ELR (cell line): ENCODE measurements at places on chromosomes 2 and 18.

- no peak for DNase-seq
These were observed 2.9 kb upstream of the B3GNT7 start for GRCh38 chr2:231392431-231393148.

DNA sequence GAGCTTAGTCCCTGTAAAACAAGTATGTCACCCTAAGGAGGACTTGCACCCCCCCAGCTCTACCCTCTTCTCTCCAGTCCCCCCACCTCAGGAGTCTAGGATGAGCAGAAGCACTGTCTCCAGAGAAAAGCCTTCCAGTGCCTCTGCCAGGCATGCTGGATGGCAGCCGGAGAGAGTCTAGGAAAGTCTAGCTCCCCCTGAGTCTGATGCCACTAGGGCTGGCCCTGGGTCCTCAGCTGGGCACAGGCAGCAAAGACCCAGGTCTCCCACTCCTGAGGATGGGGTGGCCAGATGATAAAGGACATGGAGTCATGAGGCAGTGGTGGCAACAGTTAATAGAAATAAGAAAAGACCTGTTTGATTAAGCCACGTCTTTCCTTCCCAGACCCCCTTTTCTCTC, 225.6 kb downstream of the CYP26B1 start:
- DNase-seq, result no peak

DNA sequence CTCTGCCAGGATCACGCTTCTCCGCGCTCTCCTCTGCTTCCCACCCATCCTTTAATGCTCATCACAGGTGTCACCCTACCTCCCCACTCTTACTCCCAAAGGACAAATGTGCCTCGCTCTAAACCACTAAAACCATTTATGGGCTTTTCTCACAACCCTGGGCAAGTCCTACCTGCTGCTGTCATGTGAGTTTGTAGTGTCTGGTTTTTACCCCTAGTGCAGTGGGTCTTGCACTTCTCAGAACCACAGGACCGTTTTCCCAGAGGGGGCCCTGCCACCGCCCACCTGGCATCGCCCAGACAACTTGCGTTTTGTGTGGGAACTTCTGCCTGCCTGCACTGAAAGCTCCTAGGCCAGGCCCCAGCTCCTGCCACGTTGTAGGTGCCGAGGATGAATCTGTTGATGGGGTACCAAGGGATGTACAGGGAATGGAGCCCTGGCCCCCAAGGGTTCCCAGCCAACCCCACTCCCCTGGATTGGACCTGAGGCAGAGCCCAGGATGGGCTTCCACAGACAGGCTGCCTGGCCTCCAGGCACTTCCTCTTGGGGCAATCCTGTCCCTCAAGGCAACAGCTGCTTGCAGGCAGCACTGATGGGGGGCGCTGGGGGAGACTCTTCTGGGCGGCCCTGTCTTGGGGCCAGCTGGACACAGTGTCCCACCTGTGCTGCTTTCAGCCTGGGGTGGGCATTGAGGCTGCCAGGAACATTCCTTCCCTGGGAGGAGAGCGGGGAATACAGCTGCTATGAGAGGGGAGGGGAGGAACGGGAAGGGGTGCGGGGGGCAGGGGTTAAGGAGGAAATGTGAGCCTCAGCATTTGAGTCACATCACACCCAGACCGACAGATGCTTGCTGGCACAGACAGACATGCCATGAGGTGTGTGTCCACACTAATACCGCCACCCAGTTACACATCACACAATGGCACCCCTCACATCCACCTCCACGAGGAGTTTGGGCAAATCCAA, 176.3 kb downstream of the ZFP36L2 start:
- DNase-seq, result no peak

- peak; percentile 20 for DNase-seq
These were observed 55.0 kb downstream of the PKDCC start for GRCh38 chr2:42102591-42103450.

GRCh38 chr2:120226316-120226715, 3.1 kb upstream of the TMEM185B start:
- DNase-seq, result no peak

GRCh38 chr18:51150113-51150700, 47.3 kb downstream of the MEX3C start:
- peak; percentile 54 for DNase-seq

DNA sequence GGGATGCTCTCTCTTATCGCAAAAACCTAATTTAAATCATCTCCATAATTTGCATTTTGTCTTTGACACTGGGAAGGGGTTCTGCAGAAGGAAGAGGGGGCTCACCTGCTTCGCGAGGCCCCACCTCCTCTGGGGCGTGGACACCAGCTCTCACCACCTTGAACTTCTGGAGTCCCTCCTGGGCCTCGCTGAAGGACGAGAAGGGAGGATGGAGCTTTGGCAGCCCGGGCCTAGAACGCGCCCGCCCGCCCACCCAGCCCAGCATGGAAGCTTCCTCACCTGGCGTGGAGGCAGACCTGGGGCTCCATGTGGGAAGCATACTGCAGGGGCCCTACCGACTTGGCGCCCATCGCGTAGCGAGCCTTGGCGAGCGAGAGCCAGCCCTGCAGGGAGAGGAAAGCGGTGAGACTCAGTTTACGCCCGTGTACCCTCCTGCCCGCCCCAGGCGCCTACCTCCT, 1.1 kb upstream of the IMP4 start:
- no peak for DNase-seq

DNA sequence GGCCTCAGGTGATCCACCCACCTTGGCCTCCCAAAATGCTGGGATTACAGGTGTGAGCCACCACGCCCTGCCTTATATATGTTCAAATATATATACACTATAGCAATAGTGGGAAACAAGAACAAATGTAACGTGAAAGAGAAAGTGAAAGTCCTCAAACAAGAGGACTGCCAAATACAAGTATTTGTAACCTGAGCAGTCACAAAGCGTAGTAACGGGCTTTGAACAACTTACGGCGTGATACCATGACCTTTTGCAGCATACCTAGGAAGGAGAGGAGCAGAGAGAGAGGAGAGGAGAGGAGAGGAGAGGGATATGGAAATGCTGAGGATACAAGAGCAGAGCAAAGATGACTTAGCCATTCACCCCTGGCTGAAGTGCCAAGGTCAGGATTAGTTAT, 113.8 kb upstream of the RGPD4 start:
- peak; percentile 33 for DNase-seq

DNA sequence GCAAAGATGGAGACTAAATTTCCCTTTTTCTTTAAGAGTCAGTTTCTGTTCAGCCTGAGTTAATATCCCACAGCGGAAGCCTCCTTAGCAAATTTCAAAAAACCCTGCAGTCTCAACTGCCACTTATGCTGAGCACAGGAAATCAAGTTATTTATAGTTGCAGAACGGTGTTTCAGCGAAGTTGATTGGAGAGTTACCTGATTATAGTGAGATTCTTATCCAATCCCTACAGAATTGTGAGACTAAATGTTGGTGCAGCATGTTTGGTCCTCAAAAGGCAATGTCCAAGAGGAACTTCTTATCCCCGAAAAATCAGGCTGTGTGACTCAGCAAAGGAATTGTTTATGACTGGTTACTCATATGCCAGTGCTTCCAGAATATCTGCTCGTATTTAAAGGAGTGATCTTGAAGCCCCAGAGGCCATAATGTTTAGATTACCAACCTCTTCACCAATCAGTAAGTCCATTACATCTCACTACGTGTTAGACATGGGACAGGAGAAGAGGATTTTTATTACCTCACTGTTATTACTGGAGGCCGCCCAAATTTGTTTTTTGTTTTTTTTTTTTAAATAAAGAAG, 67.9 kb downstream of the LRRFIP1 start:
- DNase-seq, result peak; percentile 98

DNA sequence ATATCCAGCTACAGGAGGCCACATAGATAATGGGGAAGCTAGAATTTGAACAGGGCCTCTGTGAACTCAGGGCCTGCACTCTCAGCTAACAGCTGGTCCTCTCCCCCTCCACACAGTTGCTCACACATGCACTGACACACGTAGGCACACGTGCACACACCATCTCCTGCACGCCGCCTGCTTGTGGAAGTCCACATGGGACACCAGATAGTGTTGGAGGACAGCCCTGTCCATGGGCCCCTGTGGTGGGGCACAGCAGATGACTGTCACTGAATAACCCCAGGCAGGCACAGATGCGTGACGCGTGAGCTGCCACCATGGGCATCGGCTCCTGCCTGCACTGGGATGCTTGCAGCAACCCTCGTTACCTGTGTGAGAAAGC, 52.9 kb downstream of the ADI1 start:
- DNase-seq, result no peak

DNA sequence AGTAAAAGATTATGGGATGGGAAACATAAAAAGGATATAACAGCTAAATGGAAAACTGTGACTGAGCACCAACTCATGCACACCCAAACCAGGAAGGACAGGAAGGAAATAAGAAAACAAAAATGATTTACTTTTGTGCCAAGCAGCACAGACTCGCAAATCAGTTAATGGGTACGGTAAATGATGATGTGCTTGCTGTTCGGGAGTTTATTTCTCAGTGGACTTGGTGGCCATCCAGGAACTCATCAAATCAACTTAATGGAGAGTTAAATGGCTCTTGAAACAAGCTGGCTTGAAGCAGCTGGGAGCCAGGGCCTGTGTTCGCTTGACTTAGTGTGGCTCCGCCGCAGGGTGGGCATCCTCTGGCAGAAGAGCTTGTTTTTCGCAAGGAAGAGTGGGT, 36.2 kb downstream of the MTCL1 start:
- DNase-seq, result no peak

GRCh38 chr2:141482697-141483096, 648.1 kb downstream of the LRP1B start:
- DNase-seq, result no peak

- DNase-seq, result no peak
These were observed 374.4 kb upstream of the SALL3 start for GRCh38 chr18:78605255-78605654.

DNA sequence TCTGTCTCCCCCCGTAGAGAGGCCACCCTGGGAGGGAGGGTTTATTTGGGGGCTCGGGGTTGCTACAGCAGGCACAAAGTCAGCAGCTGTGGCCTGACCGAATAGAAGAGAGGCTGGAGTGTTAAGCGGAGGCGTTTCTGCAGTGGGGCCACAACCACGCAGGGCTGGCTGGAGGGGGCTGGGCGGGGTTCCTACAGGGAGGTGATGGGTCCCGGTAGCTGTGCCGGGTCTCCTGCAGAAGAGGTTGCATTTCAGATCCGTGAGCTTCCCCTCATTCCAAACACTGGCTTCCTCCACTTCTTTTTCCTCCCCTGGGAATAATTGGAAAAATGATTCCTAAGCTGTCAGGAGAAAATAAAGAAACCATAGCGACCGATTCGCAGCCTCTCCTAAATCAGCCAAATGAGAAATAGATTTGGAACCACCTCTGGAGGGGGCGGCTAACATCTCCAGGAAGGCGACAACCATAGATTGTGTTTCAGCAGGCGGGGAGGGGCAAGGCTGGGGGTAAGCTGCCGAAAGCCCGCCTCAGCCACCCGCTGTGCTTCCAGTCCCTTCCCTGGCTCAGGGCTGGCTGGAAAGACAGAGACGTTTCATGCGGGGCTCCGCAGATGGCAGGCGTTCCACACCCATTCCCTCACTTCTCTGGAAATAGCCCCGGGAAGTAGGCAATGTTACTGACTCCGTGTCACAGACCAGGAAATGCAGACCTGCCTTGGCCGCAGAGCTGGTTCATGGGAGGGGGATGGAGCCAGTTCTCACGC, 85.6 kb upstream of the TAF1B start:
- peak; percentile 29 for DNase-seq

DNA sequence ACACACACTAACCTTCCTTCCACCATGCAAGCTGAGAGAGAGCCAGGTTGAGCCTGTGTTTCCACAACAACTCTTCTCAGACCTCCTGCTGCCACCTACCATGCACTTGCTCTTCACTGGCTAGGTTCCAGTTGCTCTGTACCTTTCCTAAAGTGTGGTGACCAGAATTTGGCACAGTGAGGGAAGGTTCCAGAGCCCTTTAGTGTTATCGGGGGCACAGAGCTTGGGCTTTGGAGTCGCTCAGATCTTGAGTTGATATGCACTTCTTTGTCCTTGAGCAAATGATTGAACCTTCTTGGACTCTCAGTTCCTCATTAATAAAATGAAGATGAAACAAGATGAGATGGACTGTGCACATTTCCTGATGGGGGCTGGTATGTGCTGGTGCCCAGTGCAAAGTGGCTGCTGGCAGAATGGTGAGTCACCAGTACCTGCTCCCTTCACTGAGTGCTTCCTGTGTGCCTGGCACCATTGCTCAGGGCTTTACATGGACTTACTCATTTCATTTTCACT, 47.1 kb downstream of the NEDD4L start:
- peak; percentile 35 for DNase-seq

DNA sequence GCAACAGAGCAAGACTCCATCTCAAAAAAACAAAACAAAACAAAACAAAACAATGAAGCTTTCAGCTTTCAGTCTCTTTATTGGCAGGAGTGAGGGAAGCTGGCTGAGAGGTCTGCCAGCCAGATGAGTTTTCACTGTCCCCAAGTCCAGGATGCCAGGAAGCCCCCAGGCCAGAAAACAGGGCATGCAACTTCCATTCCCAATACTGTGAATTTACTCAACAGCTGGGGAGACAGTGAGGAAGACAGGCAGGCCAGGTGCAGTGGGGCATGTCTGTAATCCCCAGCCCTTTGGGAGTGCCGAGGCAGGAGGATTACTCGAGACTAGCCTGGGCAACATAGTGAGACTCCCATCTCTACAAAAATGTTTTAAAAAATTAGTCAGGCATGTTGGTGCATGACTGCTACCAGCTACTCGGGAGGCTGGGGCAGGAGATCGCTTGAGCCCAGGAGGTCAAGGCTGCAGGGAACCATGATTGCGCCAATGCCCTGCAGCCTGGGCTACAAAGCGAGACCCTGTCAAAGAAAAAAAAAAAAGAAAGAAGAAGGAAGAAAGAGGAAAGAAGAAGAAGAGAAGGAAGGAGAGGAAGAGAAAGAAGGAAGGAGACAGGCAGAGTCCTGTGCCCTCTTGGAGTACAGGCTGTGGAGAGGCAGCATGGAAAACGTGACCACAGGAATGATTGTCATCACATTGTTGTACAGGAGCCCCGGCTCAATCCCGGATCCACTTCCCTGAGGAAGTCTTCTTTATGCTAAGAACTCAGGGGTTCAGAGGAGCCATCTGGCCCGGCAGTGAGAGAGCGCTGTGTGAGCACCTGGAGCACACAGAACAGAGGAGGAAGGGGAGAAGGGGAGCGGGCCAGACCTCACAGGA, 29.2 kb upstream of the POMC start:
- DNase-seq, result peak; percentile 23

- no peak for DNase-seq
These were observed 42.8 kb upstream of the MYCN start for GRCh38 chr2:15897431-15898098.

GRCh38 chr2:193382583-193382982, 1187.8 kb upstream of the TMEFF2 start:
- DNase-seq, result no peak

DNA sequence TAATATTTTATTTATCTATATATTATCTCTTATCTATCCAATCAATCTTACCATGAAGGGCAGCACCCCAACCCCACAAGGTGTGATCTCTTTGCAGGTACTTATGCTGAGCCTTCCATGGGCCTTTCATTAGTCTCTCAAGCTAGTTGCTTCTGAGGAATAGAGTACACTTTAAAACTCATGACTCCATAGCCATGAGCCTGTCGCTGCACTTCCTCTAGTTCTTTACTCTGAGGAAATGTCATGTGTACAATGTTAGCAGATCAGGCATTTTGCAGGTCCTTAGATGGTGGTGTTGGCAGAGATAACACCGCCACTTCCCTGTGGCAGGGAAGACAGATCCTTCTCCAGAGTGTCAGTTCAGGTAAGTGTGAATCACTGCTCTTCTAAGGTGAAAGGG, 29.5 kb upstream of the STAT4 start:
- no peak for DNase-seq
